ENCODE measurements at places on chromosomes 6 and 20.

- DNase-seq: no peak
Observed at GRCh38 chr6:27502508-27503435, 29.9 kb upstream of the ZNF184 start.

GRCh38 chr6:45415315-45415714, 37.6 kb upstream of the SUPT3H start:
- no peak for DNase-seq

DNA sequence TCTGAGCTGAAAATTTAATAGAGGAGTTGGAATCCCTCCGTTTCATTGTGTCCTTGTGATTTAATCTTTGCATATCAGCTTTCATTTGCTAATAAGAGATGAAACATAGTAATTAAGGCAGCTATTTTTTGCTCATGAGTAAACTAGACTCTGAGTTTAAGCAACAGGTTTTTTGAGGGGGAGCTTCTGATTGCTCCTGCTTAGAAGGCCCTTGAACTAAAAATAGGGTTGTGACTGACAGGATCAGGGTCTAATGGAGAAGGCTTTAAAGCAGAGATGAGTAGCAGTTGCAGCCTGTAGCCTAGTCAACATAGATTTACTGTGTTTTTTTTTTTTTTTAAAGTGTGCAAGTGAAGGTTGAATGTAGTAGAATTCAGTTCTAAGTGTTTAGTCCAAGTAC, 17.4 kb downstream of the HSF2 start:
- DNase-seq: no peak

DNA sequence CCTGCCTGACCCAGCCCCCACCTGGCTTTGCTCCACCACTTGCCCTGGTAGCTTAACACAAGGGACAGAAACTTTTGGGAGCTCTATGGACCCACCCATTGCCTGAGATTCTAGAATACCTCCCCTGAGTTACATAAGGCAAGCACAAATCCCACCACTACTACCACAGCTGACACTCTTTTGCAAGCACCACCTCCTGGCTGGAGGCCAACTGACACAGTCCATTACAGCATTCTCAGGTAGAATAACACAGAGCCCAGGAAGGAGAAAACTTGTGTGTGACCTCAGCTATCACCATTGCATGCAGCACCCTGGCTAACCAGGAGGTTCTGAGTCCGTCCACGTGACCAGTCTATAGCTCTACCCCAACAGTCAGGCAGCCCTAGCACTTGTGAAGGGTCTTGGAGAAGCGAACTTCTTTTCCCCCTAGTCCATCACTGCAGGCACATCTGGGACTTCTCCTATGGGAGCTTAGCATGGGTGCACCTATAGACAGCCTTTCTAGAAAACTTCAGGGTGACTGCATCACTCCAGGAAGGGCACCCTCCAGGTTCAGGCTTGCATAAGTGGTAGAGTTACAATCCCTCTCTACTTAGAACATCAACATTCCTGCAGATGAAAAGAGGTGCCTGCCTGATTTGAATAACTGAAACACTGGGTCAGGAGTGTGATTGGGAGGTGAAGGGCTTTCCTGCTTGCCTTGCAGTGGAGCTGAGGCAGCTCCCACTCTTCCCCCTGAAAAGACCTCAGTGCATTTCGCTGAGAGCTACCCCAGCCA, 30.1 kb downstream of the CITED2 start:
- DNase-seq: no peak

- no peak for DNase-seq
Observed at GRCh38 chr6:22631091-22631490, 61.7 kb downstream of the HDGFL1 start.

DNA sequence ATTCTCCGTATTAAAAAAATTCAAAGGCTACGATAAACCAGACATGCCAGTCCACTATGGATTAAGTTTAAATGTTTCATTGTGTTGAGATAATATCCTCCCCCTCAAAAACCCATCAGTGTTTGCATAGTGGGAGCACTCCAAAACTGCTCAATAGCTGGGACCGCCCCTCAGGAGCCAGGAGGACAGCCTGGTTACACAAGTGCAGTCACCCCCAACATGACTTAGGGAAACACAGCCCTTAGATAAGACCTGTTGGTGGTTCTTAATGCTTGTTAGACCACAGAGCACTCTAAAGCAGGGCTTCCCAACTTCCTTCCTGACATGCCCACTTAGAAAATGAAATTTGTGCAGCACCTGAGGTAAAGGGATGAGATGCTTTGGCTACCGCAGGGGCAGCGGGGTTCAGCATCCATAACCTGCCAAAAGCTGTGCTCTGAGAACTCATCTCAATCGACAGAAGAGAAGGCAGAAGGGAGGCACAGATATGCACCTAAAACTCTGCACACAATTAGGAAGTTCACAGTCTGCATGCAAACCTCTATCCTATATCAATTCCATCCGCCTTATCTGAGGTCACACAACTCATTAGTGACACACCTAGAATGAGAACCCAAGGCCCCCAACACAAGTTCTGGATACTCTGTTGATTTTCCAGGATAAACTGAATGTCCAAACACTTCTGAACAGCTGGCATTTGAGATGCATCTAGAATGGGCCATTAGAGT, 74.3 kb downstream of the RALGAPA2 start:
- no peak for DNase-seq

GRCh38 chr6:161407581-161407980, 133.7 kb upstream of the AGPAT4 start:
- no peak for DNase-seq

GRCh38 chr6:165820407-165820806, 157.4 kb upstream of the PDE10A start:
- no peak for DNase-seq

GRCh38 chr6:21808551-21809242, 215.1 kb downstream of the SOX4 start:
- DNase-seq: no peak

- no peak for DNase-seq
Observed at GRCh38 chr6:148611213-148611612, 135.6 kb upstream of the UST start.

- DNase-seq: no peak
Observed at GRCh38 chr6:19879663-19880062, 42.5 kb downstream of the ID4 start.

- no peak for DNase-seq
Observed at GRCh38 chr20:60579941-60580515, 621.8 kb downstream of the CDH26 start.

GRCh38 chr6:4884646-4885340, 108.6 kb downstream of the CDYL start:
- no peak for DNase-seq

GRCh38 chr6:63713332-63713731, 77.7 kb downstream of the PHF3 start:
- no peak for DNase-seq

- no peak for DNase-seq
Observed at GRCh38 chr6:134049176-134049575, 3.2 kb downstream of the SLC2A12 start.

GRCh38 chr6:156731396-156731795, 45.8 kb upstream of the ARID1B start:
- DNase-seq: no peak

DNA sequence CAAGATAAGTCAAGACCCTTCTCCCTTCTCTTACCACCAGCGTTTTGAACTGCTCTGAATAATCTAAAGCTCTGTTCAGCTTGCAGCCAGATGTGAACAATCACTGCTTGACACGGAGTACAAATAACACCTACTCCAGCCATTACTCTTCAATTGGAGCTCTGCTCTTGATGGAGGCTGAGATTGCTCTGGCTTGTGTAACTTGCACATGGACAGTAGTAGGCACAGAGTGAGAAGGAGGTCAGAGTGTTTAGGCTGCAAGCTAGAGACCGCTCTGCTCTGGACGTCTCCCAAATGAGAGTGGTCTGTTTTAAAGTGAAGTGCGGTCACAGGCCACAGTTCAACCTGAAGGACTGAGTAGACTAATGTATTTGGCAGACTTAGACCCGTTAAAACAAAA, 158.3 kb downstream of the HDGFL1 start:
- DNase-seq: no peak

DNA sequence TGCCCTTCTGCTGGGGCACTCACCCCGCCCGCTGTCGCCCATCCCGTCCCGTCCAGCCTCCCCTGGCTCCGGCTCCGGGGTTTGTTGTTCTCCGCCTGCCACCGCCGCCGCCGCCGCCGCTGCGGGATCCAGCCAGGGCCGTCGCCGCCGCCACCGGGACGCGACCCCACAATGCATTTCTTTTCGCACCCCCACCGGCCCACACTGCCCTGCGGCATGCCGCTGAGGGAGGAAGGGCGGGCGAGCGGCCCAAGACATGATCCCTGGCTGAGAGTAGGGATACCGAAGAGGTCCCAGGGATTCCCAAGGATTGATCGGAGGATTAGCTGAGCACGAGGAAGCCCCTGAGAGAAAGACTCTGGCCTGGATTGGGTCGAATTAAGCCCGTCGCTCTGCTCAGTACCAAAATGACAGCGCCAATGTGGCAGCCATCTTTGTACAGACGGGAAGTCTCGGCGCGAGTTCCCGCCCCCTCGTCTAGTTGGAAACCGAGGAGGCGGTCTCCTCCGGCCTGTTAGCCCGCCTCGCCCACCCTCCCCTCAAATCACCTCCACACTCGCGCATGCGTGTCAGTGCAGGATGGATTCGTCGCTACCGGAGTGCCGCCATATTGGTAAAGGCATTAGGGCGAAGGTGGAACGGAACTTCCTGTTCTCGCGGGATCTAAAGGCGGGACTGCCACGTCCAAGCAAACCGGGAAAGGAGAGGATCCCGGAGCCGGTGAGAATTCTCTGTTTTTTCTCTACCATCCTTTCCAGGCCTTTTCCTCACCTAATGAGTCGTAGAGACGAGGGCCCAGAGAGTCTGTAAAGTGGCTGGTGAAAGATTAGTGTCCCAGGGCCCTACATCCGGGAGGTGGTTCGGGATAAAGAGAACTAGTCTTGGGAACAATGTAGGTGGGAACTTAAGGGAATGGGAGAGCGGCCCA, at the start of the genes RXRB and SLC39A7:
TSS of gene RXRB (minus strand) at position 447 of the 928 bp plus-strand sequence. CDS start at position 258, 189 bp downstream.
TSS of gene SLC39A7 (plus strand) at position 649 of the 928 bp plus-strand sequence. CDS start 379 bp downstream, outside the sequence.
- DNase-seq: peak; percentile 94

DNA sequence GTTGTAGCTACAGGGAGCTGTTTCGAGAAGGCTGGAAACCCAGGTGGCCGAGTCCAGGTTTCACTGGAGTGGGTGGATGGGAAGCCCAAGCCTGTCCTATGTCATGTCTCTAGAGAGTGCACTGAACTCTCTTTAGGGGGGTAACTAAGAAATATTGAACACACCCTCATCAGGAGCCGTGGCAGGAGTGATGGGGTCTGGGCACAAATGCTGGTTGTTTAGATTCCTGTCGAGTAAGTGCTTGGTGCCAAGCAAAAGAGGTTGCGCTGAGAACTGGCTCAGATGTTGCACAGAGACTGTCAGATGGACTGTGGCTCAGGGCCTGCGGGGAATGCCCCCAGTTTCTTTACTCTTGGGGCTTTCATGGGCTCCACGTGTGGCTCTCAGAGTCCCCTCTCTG, 7.3 kb upstream of the FAM209A start:
- DNase-seq: no peak

GRCh38 chr6:128768187-128768586, 114.8 kb upstream of the LAMA2 start:
- DNase-seq: no peak

- no peak for DNase-seq
Observed at GRCh38 chr6:111222341-111222740, 135.0 kb downstream of the SLC16A10 start.

- DNase-seq: no peak
Observed at GRCh38 chr6:80173411-80173810, 66.9 kb downstream of the BCKDHB start.

DNA sequence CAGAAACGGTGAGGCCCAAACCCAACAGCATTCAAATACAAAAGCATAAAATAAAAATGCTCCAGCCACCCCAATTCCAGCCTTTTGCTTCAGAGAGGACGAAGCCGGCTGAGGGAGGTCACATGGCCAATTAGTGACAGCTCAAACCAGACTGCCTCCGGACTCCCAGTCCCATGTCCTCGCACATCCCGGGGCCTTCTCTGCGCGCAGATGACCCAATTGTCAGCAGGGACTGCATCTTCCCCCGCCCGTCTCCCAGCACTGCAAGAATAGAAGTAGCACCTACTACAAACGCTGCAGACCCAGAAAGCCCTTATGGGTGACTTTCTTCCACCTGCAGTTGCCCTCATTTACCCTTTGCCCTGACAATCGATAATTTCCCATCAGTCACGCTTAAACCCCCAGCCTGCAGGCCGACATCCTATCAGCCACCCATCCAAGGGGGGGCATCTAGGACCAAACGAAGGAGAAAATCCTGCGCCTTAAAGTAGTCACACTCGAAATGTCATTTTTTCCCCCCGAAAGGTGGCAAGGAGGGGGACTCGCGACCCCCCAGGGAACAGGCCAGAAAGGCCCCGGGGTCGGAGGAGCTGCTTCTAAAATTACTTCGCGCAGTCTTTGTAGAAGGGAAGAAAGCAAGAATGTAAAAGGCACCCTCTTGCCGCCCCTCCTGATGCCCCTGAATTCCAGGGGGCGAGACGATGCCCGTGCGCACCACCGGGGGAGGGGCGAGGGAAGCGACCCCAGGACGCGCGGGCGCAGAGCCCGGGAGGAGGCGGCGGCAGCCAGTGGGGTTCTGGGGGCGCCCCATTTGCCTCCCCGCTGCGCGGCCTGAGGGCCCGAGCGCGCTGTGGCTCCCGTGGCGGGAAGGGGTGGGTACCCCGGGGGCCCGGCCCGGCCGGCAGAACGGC, 792 bp downstream of the SLC23A2 start:
- no peak for DNase-seq

DNA sequence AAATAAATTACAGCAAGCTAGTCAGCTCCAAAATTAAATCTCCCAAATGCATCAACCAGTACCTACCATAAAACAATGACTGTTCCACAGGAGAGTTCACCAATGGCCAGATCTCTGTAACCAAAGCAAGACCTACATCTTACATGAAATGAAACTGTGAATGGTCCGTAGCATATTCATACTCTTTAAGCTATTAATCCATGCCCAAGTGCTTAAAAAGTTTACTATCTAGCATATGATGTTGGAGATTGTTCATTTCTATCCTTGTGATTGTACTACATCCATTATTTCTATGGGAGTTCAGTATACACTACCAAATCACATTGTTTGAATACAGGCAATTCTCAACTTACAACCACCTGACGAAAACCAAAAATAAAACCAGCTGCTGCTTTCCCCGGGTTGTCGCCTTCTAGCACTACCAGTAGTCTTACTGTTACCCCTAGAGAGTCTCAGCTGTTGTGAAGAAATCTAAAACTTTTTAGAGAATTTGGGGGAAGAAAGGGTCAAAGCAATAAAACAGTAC, 38.0 kb downstream of the HIVEP2 start:
- no peak for DNase-seq

GRCh38 chr6:150632785-150633485, 33.2 kb downstream of the PLEKHG1 start:
- peak; percentile 23 for DNase-seq

DNA sequence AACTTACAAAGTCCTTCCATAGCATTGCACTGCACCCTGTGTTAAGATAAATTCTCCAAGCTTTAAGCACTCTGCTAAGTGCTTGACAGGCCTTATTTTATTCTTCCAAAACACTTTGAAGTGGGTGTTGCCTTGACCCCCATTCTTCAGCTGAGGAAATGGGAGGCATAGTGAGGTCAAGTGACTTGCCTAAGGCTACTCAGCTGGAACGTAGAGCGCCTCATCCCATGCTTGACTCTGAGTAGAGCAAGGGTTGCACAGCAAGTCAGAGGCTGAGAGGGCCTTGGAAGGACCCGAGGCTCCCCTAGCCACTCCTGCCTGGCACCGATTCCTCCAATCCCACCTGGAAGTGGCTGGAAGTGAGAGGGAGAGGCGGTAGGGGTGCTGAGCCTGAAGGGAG, 19.6 kb upstream of the CSNK2A1 start:
- DNase-seq: no peak

GRCh38 chr20:40961686-40962640, 66.7 kb upstream of the TOP1 start:
- DNase-seq: no peak

GRCh38 chr6:48031711-48032110, 79.3 kb downstream of the PTCHD4 start:
- DNase-seq: no peak
